Upper lobe of left lung (tissue), 6 donors: ENCODE measurements at places on chromosomes 4 and X. TPM values are rescaled to one million over a fixed set of nuclear protein-coding genes. Genes with fewer than 3 reads are reported as not detected.

GRCh38 chr4:70722199-70722791 lies 531 bp downstream of the RUFY3 start:
- H3K27ac ChIP-seq = no peak overlapping the region
- no peaks in the 10 kb centered on the region for H3K36me3 ChIP-seq
- peak overlapping the region; percentile 16 for H3K4me3 ChIP-seq
- DNase-seq = no peak
- no peaks in the 10 kb centered on the region for H3K27me3 ChIP-seq

Gene VGLL1
- 1.1 TPM for total RNA-seq

Gene MTMR8
- 2.5 TPM for total RNA-seq

DNA sequence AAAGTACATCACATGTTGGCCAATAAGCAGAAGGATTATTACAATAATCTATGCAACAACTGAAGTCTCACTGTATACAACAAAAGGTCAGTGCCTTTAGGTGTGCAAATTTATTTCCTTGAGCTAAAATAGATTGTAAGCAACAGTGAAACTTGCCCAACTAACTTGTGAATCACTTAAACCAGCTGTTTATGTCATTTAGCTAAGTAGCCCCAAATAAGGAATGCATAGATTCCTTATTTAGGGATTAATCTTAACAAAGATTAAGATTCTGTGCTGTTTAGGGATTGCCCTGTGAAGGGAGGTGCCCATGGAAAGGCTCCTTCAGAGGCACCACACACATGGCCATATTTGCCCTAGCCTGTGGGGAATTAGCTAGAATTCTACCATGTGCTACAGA lies 168.6 kb downstream of the MAML3 start:
- no peaks in the 10 kb centered on the region for H3K36me3 ChIP-seq
- peak overlapping the region; percentile 34 for H3K27ac ChIP-seq
- peaks cover 6% of the 10 kb centered on the region for H3K4me1 ChIP-seq

- H3K4me3 ChIP-seq = peak within 1 kb of the TSS; percentile 13
- DNase-seq = peak; percentile 73
- no peaks in the 10 kb centered on the region for H3K4me1 ChIP-seq
- no peaks in the 10 kb centered on the region for H3K36me3 ChIP-seq
Measured at GRCh38 chrX:107205770-107206696, at the start of the genes DNAAF6 and NUP62CL. TSS of gene DNAAF6 (plus strand) at chrX:107206611. CDS start at chrX:107212876, 6,265 bp downstream. TSS of gene NUP62CL (minus strand) at chrX:107206433. CDS start at chrX:107175146, 31,287 bp downstream.

Gene NRK
- 0.46 TPM for total RNA-seq

Gene FAM53A
- total RNA-seq = 2.8 TPM

DNA sequence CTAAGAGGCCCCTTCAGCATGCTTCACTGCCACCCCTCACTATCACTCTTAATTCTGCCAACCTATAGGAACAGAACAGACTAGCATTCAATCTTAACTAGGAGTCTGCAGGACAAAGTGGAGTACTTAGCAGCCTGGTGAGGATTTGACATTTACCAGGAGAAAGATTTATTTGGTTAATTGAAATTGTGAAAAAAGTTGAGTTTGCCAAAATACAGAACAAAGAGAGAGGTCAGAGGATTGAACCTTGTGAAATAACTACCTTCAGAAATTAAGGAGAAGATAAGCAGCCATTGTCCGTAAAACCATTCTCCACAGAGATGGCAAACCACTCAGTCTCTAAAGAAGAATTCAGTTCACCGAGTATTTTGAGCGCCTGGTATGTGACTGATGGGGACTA lies 41.8 kb upstream of the IQCM start:
- H3K27ac ChIP-seq = no peak overlapping the region
- no peak for DNase-seq
- no peaks in the 10 kb centered on the region for H3K27me3 ChIP-seq
- H3K4me3 ChIP-seq = no peak overlapping the region
- H3K4me1 ChIP-seq = no peaks in the 10 kb centered on the region

DNA sequence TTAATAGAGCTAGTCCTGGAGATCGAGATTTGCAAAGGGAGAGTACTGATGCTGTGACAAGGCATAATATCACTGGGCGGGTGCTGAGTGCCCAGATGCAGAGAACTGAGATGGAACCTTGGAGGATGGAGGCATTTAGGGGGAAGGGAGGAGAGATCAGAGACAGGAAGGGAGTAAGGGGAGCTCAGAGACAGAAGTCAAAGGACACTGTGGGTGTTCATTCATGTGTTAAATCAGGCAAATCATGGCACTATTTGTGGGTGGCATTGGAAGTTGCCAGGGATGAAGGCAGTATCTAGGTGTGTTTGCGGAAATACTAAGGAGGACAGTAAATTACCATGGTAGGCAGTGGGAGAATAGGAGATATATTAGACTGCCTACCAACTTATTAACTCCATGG lies 135.0 kb downstream of the RBM46 start:
- DNase-seq = no peak
- no peaks in the 10 kb centered on the region for H3K4me1 ChIP-seq
- H3K27me3 ChIP-seq = no peaks in the 10 kb centered on the region
- H3K27ac ChIP-seq = no peak overlapping the region
- no peak overlapping the region for H3K4me3 ChIP-seq
- H3K36me3 ChIP-seq = no peaks in the 10 kb centered on the region

Gene SHROOM4
- total RNA-seq = 27.4 TPM

GRCh38 chr4:106104276-106104675 lies 209.0 kb downstream of the NPNT start:
- no peak overlapping the region for H3K4me3 ChIP-seq
- no peaks in the 10 kb centered on the region for H3K27me3 ChIP-seq
- no peak for DNase-seq
- H3K27ac ChIP-seq = no peak overlapping the region

- H3K4me3 ChIP-seq = peak within 1 kb of the TSS; percentile 58
- DNase-seq = peak; percentile 92
- peak within 1 kb of the TSS; percentile 93 for H3K27ac ChIP-seq
- H3K4me1 ChIP-seq = peaks cover 4% of the 10 kb centered on the region
- H3K27me3 ChIP-seq = no peaks in the 10 kb centered on the region
Measured at GRCh38 chr4:105894660-105895582, at the start of gene NPNT. TSS of gene NPNT (plus strand) at chr4:105895471. CDS start at chr4:105895653, 182 bp downstream.

Gene PGAM4
- total RNA-seq = not detected
